CD4-positive, alpha-beta T cell treated with Interleukin-15 for 4 hours (primary cell): ENCODE measurements at places on chromosomes 3 and 15.
A peak's percentile ranks its signal among the peaks of the same experiment; 100 is the strongest.

DNA sequence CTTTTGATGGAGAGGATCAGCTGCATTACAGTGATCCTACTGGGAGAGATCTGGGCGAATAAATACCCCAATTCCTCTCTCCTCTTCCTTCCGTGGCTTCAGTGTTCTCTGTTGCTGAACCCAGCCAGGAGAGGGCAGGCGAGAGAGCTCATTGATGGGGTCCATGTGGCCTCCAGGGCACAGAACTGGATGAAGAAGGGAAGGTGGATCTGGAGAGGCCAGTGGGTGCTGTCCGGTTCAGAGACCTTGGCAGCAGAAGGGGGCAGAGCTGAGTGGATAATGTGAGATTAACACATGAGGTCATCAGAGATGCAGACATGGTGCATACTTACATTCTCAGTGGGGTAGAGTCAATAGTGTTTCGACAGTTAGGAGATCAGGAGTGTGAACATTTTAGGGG lies 193.6 kb downstream of the CLSTN2 start:
- no peak for DNase-seq

GRCh38 chr3:169618894-169619792 lies 44.4 kb downstream of the MECOM start:
- DNase-seq: no peak

GRCh38 chr15:60079210-60079609 lies 75.1 kb downstream of the FOXB1 start:
- no peak for DNase-seq

DNA sequence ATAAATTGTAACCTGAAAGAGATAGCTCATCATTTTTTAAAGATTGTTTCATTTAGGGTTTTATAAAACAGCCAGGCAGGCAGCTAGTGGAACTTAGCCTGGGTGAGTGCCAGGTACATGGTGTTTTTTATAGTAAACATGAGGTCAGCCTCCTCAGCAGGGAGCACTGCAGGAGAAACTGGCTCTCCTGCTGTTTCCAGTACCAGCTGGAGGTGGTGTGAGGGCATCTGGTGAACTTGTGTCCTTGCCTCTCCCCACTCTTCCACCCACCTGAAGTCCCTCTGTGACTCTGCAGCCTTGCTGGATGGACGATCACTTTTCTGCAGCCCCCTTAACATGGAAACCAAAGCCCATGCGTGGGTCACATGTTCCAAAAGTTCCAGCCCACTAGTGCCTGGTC lies 128.4 kb downstream of the FAM174B start:
- no peak for DNase-seq

DNA sequence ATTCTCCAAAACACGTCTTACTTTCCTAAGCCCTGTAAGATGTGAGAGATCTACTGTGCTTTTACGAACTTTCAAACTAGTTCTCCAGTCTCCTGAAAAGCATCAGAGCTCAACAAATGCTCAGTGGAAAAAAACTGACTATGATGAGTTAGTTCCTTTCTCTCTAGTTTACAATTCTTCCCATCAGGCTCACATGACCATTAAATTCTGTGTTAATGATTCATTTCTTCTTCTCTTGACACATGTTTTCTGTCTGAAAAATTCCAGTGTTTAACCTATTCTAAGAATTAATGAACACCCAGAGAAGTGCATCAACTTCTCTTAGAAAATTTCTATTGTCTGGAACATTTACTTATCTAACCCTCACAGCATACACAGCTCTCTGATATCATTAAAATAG lies 844.3 kb downstream of the SI start:
- DNase-seq: no peak

DNA sequence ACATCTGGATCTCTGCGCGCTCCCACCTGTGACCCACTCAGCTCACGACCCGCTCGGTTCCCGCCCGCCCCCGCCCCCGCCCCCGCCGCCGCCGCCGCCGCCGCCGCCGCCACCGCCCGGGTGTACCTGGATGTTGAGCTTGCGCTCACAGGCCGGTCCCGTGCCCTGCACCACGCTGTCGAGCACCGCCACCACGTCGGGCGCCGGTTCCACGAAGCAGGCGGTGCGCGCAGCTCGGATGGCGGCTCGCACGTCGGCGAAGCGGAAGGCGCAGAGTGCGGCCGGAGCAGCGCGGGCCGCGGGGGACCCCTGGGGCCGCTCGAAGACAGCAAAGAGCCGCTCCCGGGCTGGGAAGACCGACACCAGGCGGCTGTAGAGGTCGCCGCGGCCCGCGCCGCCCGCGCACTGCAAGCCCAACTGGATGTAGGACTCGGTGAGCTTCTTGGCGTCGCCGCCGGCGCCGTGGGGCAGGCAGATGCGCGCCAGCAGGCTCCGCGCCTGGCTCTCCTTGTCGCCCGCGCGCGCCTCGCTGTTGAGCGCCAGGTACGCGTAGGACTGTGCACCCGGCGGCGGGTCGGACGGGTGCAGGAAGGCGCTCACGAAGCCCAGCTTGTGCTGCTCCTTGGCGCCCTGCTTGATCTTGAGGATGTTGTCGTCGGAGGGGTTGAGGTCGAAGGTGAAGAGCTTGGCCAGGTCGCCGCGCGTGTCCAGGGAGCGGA lies 1.1 kb downstream of the PLXND1 start:
- DNase-seq: peak; percentile 30

DNA sequence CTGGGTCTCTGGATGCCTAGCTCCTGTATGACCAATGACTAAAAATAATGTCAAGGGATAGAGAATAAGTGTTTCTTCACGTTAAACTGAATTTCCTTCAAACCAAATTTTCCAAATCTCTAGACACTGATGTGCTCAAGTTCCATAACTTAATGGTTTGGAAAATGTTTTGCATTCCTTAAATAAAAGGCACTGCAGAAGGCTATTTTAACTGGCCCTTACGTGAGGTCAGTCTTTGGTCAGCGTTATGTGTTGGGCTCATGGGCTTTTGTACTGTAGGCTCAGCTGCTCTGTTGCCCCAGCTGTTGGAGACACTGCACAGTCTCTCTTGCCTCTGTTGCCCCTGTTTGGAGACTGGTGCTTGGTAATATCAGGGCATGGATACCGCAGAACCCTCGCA lies 188.5 kb downstream of the TPRG1 start:
- DNase-seq: no peak
